Osteocyte (in vitro differentiated cells): ENCODE measurements at places on chromosomes 6 and 20. TPM values are rescaled to one million over a fixed set of nuclear protein-coding genes. Genes with fewer than 3 reads are reported as not detected.

Gene SLC26A8
- not detected in 2 replicates for total RNA-seq

Gene VWA7
- 0.50 and 0.94 TPM in 2 replicates for total RNA-seq

GRCh38 chr6:127266892-127267645 lies 405 bp downstream of the RNF146 start:
- peaks cover 5% of the 10 kb centered on the region for H3K36me3 ChIP-seq
- no peaks in the 10 kb centered on the region for H3K27me3 ChIP-seq
- peaks cover 43% of the 10 kb centered on the region for H3K4me1 ChIP-seq

Gene NRSN1
- not detected in 2 replicates for total RNA-seq

DNA sequence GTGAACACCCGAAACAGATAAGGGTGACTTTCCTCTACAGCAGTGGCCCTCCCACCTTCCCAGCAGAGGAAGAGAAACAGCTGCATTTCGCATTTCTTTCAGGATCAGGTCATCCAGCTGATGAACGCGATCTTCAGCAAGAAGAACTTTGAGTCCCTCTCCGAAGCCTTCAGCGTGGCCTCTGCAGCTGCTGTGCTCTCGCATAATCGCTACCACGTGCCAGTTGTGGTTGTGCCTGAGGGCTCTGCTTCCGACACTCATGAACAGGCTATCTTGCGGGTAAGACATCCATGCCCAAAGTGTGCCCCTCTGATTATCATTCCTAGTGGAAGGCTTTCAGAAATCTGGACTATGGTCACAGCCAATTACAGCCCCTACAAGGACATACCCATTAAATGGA lies 27.8 kb upstream of the MROH8 start:
- H3K27me3 ChIP-seq = no peaks in the 10 kb centered on the region
- DNase-seq = no peak
- no peak overlapping the region for H3K27ac ChIP-seq
- peaks cover 5% of the 10 kb centered on the region for H3K4me1 ChIP-seq

Gene EZR
- total RNA-seq = 41.1 and 41.4 TPM in 2 replicates

GRCh38 chr20:4961746-4962145 lies 39.6 kb downstream of the SLC23A2 start:
- H3K27me3 ChIP-seq = no peaks in the 10 kb centered on the region
- peaks cover 6% of the 10 kb centered on the region for H3K4me1 ChIP-seq
- H3K4me3 ChIP-seq = no peak overlapping the region
- H3K27ac ChIP-seq = no peak overlapping the region
- DNase-seq = no peak

Gene C4B
- total RNA-seq = 10.5 and 11.8 TPM in 2 replicates

Gene NNAT
- 14.7 and 14.9 TPM in 2 replicates for total RNA-seq

- H3K27me3 ChIP-seq = no peaks in the 10 kb centered on the region
- H3K36me3 ChIP-seq = peaks cover 3% of the 10 kb centered on the region
- no peak overlapping the region for H3K4me3 ChIP-seq
- no peak overlapping the region for H3K27ac ChIP-seq
- H3K4me1 ChIP-seq = peaks cover 23% of the 10 kb centered on the region
These were observed 6.8 kb downstream of the CNKSR3 start for GRCh38 chr6:154503658-154504057.

Gene CST2
- not detected in 2 replicates for total RNA-seq

Gene PNPLA1
- total RNA-seq = not detected in 2 replicates

DNA sequence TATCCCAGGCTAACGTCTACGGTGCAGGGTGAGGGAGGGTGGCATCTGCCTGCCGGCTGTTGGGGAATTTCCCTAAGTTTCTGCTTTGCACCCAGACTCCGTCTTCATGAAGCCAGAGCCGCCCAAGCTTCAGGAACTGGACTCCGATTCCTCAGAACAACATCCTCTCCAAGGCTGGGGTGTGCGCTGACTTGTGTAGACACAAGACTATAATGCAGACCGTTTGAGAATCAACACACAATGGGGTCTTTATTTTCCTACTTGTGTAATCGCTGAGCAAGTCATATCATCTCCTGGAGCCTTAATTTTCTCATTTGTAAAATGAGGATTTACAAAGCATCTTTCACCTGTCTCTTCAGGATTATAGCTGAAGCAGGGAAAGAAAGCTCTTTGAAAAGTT lies 160.5 kb upstream of the AGPAT4 start:
- H3K4me3 ChIP-seq = no peak overlapping the region
- no peak for DNase-seq
- H3K27ac ChIP-seq = peak overlapping the region; percentile 97
- peaks cover 49% of the 10 kb centered on the region for H3K4me1 ChIP-seq
- H3K27me3 ChIP-seq = no peaks in the 10 kb centered on the region

DNA sequence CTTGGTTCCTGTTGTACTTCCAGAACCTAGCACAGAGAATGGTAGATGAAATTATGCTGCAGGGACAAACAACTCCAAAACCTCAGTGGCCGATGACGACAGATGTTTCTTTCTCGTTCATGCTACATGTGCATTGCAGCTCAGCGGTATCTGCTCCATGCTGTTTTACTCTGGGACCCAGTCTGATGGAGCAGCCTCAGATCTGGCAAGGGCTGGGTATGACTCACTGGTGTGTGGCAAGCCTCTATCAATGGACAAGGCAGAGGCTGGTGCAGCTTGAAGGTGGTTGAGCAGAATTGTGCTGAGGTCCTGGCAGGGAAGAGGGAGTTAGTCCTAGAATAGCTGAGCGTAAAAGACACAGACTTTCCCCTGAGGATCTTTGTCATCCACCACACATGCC lies 10.3 kb upstream of the BLCAP start:
- peaks cover 1% of the 10 kb centered on the region for H3K4me1 ChIP-seq
- H3K27me3 ChIP-seq = peaks cover 42% of the 10 kb centered on the region
- H3K27ac ChIP-seq = no peak overlapping the region

DNA sequence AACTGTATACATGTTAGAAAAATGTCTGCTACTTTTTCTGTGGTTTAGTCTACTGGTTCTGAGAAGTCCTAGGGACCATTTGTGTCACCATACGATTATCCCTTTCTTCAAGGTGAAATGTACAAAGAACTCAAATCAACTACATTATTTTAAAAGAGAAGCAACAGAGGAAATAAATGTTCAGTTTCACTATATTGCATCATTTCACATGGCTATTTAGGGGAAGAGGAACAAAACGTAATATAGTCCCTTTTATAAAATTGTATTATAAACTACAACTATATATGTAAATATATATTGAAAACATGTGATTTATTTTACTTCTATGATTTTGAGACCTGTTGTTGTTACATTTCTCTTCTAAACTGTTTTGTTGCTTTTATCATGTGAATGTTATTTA lies 1308.0 kb downstream of the EPHA7 start:
- H3K4me3 ChIP-seq = no peak overlapping the region
- DNase-seq = no peak
- no peaks in the 10 kb centered on the region for H3K27me3 ChIP-seq
- H3K36me3 ChIP-seq = peaks cover 6% of the 10 kb centered on the region

DNA sequence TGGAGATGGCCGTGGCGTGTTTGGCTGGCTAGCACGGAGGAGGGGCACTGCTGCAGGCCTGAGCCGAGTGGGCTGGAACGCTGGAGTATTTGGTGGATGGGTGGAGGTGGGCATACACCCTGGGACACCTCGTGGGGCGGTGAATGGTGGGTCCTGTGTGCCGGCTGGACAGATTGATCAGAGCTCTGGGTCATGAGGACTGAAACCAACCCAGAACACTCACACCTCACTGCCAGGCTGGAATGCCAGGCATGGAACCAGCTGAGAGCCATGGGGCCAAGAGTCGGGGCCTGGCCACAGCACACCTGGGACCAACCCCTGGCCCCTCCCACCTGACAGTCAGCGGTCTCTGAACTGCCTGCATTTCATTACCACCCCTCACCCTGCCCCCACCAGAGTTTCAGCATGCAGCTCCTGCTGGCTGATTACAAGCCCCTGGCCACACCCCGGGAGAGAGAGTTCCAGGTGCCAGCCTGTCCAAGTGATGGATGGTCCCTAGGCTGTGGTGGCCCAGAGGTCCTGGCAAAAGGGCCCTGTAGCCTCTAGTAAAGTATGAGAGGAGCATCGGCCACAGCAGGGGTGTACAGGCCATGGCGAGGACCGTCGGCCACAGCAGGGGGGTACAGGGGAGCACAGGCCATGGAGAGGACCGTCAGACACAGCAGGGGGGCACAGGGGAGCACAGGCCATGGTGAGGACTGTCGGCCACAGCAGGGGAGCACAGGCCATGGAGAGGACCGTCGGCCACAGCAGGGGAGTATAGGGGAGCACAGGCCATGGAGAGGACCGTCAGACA lies 3.3 kb downstream of the NPBWR2 start:
- DNase-seq = no peak
- H3K4me1 ChIP-seq = peaks cover 4% of the 10 kb centered on the region
- H3K4me3 ChIP-seq = no peak overlapping the region
- peaks cover 37% of the 10 kb centered on the region for H3K27me3 ChIP-seq
- no peaks in the 10 kb centered on the region for H3K36me3 ChIP-seq
- no peak overlapping the region for H3K27ac ChIP-seq

DNA sequence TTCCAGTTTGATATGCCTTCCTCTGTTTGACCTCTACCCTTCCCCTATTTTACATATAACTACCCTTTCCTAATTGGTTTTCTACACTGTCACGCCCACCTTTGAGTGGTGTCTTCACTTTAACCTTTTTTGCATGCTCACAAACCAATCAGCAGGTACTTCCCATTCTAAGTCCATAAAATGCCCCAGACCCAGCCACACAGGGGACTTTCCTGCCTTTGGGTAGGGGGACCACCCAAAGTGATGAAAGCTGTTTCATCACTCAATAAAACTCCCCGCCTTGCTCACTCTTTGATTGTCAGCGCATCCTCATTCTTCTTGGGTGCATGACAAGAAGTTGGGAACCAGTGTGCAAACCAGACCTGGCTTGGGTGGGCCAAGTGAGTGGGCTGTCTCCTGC lies 20.5 kb upstream of the SNRPC start:
- no peaks in the 10 kb centered on the region for H3K4me1 ChIP-seq
- peaks cover 11% of the 10 kb centered on the region for H3K27me3 ChIP-seq
- no peak overlapping the region for H3K4me3 ChIP-seq

GRCh38 chr6:15897063-15897876 lies 231.6 kb upstream of the MYLIP start:
- H3K4me3 ChIP-seq = no peak overlapping the region
- no peaks in the 10 kb centered on the region for H3K36me3 ChIP-seq
- H3K27ac ChIP-seq = peak overlapping the region; percentile 75
- H3K27me3 ChIP-seq = no peaks in the 10 kb centered on the region
- no peak for DNase-seq

DNA sequence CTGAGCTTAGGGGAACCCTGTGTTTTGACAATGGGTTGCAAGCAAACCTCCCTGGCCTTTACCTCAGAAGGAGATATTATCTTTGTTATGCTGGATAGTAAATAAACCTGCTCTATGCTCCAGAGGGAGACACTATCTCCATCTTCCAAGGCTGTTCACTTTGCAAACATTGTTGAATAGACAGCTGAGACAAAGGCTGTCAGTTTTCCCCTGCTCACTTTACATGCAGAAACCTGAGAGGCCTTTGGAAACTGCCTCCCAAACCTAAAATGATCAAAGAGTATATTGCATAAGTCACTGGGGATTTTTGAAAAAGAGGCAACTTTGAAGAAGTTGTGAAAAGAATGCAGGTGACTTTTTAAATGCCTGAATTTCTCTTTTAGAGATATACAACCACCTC lies 61.6 kb downstream of the MRAP2 start:
- H3K27me3 ChIP-seq = peaks cover 18% of the 10 kb centered on the region
- no peak overlapping the region for H3K4me3 ChIP-seq
- DNase-seq = no peak
- H3K27ac ChIP-seq = no peak overlapping the region

GRCh38 chr6:63615590-63615989 lies 20.0 kb upstream of the PHF3 start:
- DNase-seq = no peak
- H3K36me3 ChIP-seq = no peaks in the 10 kb centered on the region
- H3K27me3 ChIP-seq = peaks cover 53% of the 10 kb centered on the region
- H3K27ac ChIP-seq = no peak overlapping the region
- no peak overlapping the region for H3K4me3 ChIP-seq

DNA sequence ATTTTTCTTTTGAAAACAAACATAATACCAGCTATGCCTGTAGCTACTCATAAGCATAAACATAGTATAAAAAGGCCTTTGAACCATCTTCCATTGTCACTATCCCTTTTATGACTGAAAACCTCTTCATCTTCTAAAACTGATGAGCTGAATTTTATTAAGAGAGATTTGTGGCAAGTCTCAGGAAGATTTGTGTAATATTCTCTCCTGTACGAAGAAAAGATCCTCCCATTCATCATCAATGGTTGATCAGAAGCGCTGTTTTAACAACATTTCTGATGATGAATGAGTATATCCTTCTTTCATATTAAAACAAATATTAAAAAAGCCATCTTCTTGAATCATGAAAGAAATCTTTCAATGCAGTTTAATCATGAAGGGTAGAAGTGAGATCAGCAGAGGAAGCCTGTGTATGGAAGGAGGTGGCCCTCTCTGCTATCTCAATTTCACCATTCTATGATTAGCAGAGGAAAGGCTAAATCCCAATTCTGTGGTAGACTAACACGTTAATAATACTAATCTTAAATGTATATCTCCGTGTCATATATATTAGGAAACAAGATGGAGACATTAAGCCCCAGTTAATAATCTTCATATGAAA lies 430.2 kb downstream of the FRK start:
- no peak overlapping the region for H3K27ac ChIP-seq
- H3K4me1 ChIP-seq = no peaks in the 10 kb centered on the region
- H3K36me3 ChIP-seq = no peaks in the 10 kb centered on the region
- H3K27me3 ChIP-seq = no peaks in the 10 kb centered on the region
- no peak overlapping the region for H3K4me3 ChIP-seq
- DNase-seq = no peak

- no peak overlapping the region for H3K4me3 ChIP-seq
- H3K36me3 ChIP-seq = peaks cover 15% of the 10 kb centered on the region
- no peak overlapping the region for H3K27ac ChIP-seq
- no peak for DNase-seq
- no peaks in the 10 kb centered on the region for H3K27me3 ChIP-seq
These were observed 7.4 kb downstream of the RPL10A start for GRCh38 chr6:35475573-35475972.

Gene ALDH8A1
- total RNA-seq = 0.30 and 0.42 TPM in 2 replicates

- no peaks in the 10 kb centered on the region for H3K36me3 ChIP-seq
- no peak overlapping the region for H3K4me3 ChIP-seq
- H3K4me1 ChIP-seq = peaks cover 36% of the 10 kb centered on the region
- no peak overlapping the region for H3K27ac ChIP-seq
- no peaks in the 10 kb centered on the region for H3K27me3 ChIP-seq
- no peak for DNase-seq
These were observed 69.2 kb upstream of the RIPOR2 start for GRCh38 chr6:25005010-25005409.

Gene F13A1
- 2.8 and 3.6 TPM in 2 replicates for total RNA-seq

- no peaks in the 10 kb centered on the region for H3K4me1 ChIP-seq
- no peak overlapping the region for H3K4me3 ChIP-seq
- H3K27ac ChIP-seq = no peak overlapping the region
- no peaks in the 10 kb centered on the region for H3K36me3 ChIP-seq
- no peak for DNase-seq
These were observed 44.7 kb downstream of the OR2B6 start for GRCh38 chr6:28001751-28002150.

DNA sequence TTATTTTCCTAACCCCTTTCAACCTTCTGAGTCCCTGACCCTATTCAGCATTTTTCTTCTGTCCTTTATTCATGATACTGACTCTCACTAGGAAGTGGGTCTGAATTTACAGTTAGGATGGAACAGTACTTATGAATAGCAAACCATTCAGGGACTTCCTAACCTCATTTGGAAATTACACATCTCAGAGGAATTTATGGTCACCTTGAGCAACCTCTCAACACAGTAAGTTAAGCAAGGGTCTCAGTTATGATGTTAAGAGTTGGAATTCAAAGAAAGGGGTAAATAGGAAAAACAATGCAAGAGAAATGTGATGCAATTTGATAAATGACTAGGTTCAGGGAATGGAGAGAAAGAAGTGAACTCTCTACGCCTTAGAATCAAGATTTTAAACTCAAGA lies 97.3 kb downstream of the GPR6 start:
- H3K27me3 ChIP-seq = peaks cover 35% of the 10 kb centered on the region
- H3K36me3 ChIP-seq = no peaks in the 10 kb centered on the region
- no peak for DNase-seq
- no peaks in the 10 kb centered on the region for H3K4me1 ChIP-seq
